ENCODE measurements at places on chromosomes 6 and 20.

GRCh38 chr6:52667572-52667971, 3.3 kb upstream of the TMEM14A start:
- no peak for DNase-seq

DNA sequence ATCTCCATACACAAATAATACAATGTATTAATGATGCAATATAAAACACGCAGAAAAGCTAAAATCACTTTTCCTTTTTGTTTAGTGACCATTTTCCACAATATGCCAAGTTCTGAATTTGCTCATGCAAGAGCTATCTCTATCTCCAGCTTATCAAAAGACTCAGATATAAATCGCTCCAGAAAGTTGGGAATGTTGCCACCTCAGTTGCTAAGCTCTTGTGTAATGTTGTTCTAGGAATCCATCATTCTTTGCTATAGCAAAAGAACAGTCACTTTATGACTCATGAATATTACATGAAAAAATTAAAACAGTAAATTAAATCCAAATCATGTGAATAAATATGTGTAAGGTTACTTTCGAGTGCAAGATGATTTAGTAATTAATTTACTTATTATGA, 8.7 kb downstream of the PLAGL1 start:
- no peak for DNase-seq

DNA sequence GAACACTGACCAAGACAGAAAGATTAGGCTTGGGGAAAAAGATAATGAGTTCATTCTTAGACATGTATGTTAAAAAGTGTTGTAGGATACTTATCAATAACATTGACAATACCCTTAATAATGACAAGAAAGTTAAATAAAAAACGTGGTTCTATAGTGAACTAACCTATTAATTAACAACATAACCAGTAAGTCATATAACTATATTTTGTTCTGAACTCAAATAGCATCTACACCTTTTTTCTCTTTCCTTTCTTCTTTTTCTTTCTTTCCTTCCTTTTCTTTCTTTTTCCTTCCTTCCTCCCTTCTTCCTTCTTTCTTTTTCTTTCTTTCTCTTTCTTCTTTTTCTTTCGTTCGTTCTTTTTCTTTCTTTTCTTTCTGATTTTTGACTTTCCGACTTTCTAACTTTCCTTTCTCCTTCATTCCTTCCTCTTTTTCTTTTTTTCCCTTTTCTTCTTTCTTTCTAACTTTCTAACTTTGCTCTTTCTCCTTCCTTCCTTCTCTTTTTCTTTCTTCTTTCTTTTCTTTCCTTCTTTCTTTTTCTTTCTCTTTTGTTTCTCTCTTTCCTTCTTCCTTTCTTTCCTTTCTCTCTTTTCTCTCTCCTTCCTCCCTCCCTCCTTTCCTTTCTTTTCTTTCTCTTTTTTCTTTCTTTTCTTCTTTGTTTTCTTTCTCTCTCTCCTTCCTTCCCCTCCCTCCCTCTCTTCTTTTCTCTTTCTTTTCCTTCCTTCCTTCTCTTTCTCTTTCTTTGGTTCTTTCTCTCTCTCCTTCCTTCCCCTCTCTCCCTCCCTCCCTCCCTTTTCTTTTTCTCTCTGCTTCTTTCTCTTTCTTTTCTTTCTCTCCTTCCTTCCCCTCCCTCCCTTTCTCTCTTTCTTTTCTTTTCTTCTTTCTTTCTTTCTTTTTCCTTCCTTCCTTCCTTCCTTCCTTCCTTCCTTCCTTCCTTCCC, 24.6 kb downstream of the PRSS35 start:
- DNase-seq: no peak

GRCh38 chr6:89745716-89746115, 73.9 kb downstream of the MDN1 start:
- DNase-seq: no peak

GRCh38 chr6:121695329-121695728, 259.9 kb downstream of the GJA1 start:
- DNase-seq: no peak

DNA sequence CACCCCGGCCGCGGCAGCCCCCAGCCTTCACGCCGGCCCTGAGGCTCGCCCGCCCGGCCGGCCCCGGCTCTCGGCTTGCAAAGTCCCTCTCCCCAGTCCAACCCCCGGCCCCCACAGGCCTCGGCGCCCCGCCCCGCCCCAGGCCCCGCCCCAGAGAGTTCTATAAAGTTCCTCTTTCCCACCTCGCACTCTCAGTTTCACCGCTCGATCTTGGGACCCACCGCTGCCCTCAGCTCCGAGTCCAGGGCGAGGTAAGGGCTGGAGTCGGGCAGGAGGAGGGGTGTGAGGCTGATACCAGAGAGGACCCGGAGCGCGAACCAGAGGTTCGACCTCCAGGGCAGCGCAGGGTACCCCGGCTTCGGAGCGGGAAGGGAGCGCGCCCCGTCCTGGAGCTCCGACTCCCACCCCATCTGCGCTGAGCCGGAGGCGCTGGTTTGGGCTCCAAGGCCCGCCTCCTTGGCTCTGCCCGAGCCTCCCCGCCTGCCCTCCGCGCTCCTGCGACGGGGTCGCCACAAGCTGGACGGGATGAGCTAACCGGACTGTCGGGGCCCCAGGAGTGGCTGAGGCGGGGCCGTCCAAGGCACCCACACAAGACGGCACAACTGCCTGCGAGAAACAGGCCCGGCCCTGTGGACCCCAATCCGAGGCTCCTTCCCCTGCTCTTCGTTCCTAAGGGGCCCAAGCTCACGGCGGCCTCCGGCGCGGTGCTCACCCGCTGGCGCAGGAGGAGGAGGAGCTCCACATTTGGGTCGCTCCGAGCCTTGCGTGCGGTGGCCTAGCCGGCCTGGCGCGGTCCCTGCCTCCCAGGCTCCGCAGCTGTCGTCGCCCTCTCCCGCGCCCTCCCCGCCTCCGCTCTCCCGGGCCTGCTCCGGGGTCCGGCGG, at the start of gene IRF4:
Gene IRF4 (plus strand): TSS at position 194 of the 882 bp plus-strand sequence. CDS start 1,401 bp downstream, outside the sequence.
- no peak for DNase-seq

GRCh38 chr20:15012566-15012965, 675.2 kb upstream of the FLRT3 start:
- DNase-seq: no peak

DNA sequence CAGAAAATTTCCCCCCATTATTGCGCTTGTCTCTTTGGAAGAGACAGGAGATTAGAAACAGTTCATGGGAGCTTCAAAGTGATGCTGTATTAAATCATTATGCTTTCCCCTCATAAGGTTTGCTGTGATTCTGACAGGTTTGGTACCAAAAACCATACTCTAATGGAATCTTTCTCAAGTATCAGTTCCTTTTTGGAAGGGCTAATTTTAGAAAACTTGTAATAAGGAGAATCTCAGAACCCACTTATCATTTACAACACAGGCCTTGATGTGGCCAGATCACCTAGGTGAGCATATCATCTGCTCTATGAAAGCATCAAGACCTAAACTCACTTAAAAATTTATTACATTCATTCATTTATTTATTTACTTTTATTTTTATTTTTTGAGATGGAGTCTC, 51.2 kb downstream of the TP53INP2 start:
- no peak for DNase-seq

DNA sequence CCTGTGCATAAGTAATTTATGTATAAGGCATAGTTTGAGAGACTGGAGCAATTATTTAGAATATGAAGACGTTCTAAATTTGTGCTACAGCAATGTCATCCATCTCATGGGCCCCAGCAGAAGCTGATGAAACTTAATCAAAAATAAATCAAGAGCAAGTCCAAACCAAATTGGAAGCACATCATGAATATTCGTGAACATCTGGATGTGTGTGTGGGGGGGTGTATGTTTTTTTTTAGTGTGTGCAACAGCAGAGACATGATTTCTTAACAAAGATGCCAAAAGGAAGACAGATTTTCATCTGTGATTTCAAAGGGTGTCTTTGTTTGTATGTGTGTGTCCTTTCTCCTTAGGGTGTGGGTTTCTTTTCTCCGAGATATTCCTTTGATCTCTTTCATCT, 58.9 kb downstream of the SASH1 start:
- no peak for DNase-seq

GRCh38 chr20:25250508-25250907, 2.6 kb downstream of the PYGB start:
- DNase-seq: no peak

DNA sequence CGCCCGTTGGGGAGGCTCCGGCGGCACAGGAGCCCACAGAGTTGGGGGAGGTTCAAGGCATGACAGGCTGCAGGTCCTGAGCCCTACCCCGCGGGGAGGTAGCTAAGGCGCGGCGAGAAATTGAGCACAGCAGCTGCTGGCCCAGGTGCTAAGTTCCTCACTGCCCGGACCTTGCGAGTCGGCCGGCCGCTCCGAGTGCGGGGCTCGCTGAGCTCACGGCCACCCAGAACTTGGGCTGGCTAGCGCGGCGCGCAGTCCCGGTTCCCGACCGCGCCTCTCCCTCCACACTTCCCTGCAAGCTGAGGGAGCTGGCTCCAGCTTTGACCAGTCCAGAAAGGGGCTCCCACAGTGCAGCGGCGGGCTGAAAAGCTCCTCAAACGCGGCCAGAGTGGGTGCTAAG, 23.9 kb upstream of the KIF13A start:
- no peak for DNase-seq

DNA sequence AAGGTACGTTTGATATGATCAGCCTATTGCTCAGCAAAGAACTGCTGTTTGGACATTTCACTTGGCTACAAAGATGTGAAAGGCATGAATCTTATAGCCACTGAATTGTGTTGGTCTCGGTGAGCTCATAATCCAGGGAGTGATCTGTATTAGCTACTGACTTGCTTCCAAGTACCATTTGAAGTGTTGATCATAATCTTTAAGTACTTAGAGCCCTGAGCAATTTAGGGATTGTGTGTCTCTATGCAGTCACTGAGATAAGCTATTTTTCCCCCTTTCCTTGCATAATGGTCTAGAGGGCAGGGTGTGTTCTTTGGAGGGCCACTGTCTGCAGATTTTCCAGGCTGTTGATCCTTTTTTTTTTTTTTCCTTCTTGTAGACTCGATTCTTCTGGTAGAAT, 393.6 kb downstream of the ESR1 start:
- no peak for DNase-seq

- DNase-seq: no peak
These were observed 61.7 kb downstream of the RIPOR3 start for GRCh38 chr20:50629670-50630045.

DNA sequence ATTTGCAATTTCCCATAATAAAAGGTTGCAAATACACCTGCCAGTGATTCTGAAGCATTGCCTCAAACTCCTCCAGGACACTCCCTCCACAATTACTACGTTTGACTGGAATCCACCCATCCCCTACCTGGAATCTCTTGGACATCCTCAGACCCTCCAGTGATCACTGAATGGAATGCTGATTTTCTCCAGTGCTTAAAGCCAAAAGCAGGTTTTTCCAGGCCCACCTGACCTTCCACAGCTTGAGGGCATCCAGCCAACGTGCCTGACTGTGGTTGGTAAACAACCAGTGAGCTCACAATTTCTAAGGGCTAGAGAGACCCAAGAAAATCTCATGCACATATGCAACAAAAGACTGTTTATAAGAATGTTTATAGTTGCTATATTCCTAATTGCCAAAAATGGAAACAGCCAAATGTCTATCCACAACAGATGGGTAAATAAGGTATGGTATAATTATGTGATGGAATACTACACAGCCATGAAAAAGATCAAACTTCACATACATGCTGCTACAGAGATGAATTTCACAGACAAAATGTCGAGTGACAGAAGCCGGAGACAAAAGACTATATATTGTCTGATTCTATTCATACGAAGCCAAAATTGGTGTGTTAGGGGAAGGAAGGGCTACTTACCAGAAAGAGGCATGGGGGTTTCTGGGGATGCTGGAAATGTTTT, 147.1 kb upstream of the RREB1 start:
- no peak for DNase-seq

DNA sequence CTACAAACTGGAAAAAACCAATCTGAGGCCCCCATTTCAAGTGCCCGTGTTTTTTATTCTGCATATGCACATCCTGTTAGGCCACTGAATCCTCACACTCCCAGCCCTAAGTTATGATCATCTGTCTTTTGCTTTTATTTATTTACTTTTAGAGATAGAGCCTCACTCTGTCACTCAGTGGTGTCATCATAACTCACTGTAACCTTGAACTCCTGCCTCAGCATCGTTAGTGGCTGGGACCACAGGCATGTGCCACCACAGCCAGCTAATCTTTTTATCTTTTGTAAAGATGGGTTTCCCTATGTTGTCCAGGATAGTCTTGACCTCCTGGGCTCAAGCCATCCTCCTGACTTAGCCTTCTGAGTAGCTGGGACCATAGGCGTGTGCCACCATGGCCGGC, 29.6 kb upstream of the CLDN20 start:
- DNase-seq: no peak

DNA sequence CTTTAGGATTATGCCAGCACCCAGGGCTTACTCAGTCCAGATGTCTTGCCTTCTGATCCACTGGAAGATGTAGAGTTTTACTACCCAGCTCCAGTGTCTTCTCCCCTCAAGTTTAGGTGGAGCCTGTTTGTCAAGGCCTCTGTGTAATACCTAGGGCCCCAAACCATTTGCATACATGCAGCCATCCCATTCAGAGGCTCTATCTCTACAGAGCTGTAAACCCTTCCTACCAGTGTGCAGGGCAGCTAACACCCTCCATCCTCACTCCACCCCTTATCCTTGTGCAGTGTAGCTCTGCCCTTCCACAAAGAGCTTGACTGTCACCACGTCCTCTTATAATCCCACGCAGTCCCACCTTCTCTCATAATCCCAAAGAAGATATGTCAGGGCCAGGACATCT, 84.8 kb upstream of the SHLD1 start:
- DNase-seq: no peak

GRCh38 chr20:5766085-5766764, 16.0 kb downstream of the SHLD1 start:
- DNase-seq: no peak

DNA sequence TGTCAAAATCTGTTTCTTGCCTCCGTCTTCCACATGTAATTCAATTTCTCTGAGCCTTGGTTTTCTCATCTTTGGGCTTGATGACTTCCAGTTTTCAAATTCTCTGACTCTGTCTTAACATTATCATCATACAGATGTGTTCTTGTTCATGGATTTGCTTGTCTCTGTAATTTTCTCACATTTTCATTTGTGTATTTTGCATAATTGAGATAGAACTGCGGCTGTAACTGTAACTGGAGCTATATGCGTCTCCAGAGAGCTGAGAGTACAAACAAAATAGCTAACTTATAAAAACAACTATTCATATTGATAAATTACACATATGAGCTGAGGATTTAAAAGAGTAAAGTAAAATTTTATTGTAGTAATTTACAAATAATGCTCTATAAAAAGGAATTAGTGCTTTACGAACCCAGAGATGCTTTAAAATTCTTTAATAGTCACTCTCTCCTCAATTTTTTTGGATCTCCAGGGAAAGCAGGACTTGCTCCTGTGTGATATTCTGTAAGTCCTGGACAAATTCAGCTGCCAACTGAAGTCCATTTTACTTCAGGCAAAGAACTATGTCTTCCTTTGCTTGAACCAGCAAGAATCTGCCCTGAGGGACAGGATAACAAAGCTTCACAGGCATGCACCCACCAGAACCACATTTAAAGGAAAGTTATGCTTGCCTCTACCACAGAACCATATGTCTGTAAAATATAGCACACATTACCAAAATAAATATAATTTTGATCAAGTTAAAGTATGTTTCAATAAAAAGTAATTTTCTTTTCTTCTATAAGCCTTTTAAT, 288.3 kb downstream of the KHDC1L start:
- DNase-seq: no peak
